ENCODE measurements at places on chromosomes 11 and 22.
A peak's percentile ranks its signal among the peaks of the same experiment; 100 is the strongest.

DNA sequence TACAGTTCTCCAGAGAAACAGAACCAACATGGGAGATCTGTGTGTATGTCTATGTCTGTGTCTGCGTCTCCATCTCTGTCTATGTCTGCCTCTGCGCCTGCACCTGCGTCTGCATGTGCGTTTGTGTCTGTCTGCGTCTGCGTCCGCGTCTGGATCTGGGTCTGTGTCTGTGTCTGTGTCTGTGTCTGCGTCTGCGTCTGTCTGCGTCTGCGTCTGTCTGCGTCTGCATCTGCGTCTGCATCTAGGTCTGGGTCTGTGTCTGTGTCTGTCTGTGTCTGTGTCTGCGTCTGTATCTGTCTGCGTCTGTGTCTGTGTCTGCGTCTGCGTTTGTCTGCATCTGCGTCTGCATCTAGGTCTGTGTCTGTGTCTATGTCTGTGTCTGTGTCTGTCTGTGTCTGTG, 88.4 kb upstream of the SLC22A12 start:
- no peak for DNase-seq

DNA sequence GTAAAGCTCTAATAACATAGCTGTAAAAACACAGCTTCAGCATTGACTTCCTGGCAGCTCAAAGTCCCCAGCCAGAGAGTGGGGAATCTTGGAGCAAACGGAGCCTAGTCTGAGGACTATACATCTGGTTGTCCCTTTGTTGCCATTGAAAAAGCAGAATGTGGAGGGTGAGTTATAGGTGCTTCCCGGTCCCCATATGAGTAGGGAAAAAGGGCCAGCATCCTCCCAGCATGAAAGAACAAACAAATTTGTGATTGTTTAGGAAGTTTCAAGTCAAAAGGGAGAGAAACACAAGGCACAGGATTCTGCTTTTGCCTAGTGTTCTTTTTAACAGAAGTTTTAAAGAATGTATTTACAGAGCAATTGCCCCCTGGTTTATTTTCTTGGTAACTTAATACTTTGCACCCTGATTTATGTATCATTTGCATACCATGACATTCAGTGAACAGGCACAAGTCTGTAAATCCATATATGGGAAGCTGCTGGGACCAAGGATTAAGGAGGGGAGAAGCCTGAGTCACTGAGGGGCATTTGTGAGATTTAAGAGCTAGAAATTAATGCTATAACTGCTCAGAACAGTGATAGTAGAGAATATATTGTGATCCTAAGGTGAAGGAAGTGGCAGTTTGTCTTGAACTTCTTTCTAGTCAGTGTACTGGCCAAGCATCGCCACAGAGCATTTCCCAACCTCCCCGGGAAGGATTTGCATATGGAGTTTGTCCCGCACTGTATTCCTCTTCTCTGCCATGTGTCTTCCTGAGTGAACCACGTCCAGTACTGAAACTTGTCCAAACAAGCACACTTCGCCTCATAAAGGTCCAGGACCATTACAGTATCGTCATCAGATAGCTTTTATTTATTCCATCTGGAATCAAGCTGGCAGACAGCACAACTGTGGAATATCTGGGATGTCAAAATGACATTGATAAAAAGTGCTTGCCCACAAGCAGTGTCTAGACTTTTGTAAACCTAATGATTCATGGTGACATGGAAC, 103.0 kb downstream of the DBX1 start:
- no peak for DNase-seq

- no peak for DNase-seq
Observed at GRCh38 chr11:35688023-35688422, 25.4 kb downstream of the TRIM44 start.

- no peak for DNase-seq
Observed at GRCh38 chr22:44263547-44263946, 49.2 kb downstream of the SHISAL1 start.

DNA sequence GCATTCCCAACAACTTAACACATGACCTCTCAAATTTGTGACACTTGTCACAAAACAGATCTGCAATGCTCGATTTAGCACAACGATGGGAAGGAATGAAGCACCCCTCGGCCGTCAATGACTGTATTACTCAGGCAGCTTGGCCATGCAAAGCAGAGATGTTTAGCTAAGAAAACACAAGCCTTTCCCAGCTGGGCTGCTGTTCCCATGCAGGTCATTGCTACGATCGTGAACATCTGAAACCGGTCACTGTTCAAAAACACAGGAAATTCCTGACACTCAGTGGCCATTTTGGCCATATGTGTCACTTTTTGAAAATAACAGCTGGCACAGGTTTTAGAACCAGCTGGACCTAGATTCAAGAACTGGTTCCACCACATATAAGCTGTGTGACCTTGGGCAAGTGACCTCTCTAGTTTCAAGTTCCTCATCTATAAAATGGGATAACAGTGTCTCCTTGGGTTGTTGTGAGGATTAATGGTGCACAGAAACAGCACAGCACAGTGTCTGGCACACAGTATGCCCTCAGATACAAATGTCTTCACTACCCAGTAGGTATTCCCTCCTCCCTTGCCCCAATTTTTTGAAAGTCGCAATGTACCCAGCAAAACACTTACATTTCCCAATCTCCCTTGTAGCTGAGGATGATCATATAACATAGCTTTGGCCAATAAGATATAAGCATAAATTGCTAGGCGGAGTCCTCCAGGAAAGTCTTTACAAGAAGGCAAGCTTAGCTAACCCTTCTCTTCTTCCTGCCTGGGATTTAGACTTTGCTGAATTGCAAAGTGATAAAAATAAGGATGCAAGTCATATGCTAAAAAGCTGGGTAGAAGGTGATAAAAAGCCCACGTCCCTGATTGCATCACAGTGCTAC, 93.1 kb downstream of the C11orf58 start:
- no peak for DNase-seq

DNA sequence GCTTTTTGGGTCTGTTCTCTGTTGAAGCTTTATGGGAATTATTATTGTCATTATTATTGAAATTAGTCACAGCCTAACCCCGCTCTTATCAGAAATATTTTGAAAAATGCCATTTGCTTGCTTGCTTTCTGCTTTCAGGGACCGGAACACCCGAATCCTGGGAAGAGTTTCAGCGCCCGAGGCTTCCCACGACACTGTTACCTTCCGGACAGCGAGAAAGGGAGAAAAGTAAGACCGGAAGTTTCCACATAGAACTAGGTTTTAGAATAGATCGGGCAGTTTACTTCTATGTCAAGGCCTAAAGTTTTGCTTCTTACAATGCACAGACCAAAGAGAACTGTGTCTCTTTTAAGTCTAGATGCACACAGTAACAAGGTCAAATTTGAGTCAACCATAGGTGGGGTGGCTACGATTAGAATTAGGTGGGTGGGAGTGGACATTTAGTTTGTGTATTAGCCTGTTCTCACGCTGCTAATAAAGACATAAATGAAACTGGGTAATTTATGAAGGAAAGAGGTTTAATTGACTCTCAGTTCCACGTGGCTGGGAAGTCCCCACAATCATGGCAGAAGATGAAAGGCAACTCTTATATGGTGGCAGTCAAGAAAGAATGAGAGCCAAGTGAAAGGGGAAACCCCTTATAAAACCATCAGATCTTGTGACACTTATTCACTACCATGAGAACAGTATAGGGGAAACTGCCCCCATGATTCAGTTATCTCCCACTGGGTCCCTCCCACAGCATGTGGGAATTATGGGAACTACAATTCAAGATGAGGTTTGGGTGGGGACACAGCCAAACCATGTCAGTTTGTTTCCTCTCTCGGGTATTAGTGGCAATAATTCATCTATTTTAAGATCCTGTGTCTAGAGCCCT, 12.9 kb downstream of the MPEG1 start:
- DNase-seq, result no peak

DNA sequence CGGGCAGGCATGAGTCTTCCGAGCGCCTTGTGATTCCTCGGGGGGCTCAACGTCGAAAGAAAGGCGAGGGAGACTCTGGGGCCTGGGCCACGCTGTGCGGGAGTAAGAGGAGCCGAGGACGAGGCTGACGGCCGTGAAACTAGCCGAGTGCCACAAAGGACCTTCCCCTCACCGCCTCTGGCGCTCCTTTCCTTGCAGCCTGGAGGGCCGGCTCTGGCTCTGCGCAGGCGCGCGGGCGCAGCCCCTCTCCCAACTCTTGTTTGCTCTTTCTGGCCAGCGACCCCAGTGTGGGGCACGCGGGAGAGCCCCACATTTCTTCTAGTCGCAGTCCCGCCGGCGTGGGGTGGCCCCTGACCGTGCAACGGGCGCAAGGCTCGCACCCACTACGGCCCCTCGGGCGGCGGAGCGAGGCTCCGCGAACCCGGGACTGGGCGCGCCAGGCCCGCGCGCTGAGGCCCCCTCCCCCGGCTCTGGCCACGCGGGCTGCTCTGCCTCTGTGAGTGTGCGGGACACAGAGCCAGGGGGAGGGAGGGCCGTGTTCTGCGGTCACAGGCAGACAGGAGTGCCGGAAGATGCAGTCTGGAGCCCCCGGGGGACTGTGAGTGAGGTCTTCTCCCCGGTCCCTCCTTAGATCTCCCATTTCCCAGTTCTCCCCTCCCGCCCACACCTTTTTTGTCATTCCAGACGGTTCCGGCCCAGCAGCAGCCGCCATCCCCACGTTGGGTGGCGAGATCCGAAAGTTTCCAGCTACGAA, 1.0 kb upstream of the TOB2 start:
- peak; percentile 46 for DNase-seq

DNA sequence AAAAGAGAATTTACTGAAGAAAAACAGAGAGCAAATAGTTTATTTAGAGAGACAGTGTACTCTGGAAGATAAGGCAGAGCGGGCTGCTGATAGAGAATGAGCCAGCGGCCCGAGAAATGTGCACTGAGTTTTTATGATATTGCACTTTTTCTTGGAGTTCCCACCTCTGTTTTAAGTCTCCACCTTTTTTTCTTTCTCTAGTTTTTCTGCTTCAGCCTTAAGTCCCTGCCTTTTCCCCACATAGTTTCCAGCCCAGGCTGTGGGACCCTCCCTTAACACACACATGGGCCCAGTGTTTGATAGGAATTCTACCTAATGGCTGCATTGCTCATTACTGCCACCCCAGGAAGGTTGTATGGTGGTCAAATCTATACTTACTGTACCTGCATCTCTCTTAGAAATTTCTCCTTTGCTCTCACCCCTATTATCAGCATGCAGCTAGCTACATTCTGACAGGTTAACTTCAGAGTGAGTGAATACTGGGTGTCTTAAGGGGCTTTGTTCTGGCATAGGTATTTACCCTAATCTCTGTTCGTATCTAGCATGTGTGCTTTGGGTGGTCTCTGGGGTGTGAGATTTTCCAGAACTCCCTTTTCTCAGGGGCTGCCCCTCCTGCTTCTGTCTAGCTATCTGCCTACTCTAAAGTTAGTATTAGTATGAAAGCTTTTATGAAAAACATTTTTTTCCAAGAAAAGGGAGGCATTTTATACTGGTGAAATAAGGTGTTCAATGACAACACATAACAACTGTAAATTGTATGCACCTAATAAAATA, 127.3 kb upstream of the TOP3B start:
- DNase-seq, result no peak

- DNase-seq, result no peak
Observed at GRCh38 chr11:133180201-133180600, 352.1 kb downstream of the OPCML start.

- DNase-seq, result no peak
Observed at GRCh38 chr11:66877588-66878385, 20.9 kb downstream of the LRFN4 start.

DNA sequence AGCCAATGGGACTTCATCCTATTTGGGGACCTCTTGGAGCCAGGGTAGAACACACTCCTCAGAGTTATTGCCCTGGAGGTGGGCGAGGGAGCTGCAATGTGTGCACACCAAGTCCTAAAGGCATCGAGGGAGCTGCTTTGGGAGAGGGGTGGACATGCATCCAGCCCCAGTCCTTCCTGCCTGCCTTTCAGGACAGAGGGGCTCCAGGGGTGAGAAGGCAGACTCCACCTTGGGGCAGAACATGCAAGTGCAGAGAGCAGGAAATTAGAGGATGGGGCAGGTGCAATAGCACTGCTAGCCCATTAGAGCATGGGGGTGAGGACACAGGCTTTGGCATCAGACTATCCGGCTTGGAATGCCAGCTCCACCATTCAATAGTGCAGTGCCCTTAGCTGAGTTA, 288.5 kb downstream of the OPCML start:
- DNase-seq, result no peak

DNA sequence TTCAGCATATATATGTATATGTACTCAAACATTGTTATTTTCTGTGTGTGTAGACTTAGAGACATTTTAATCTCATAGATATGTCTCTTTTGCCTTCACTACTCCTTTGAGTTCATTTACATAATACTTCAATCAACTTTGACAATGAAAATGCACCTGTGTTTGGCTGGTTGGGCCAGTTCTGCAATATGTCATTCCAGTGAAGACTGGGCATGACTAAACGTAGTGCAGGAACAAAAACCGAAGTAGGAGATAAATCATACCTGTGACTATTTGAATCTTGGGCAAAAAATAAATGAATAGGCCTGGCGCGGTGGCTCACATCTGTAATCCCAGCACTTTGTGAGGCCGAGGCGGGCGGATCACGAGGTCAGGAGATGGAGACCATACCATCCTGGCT, 640.0 kb upstream of the ANO3 start:
- DNase-seq, result no peak

DNA sequence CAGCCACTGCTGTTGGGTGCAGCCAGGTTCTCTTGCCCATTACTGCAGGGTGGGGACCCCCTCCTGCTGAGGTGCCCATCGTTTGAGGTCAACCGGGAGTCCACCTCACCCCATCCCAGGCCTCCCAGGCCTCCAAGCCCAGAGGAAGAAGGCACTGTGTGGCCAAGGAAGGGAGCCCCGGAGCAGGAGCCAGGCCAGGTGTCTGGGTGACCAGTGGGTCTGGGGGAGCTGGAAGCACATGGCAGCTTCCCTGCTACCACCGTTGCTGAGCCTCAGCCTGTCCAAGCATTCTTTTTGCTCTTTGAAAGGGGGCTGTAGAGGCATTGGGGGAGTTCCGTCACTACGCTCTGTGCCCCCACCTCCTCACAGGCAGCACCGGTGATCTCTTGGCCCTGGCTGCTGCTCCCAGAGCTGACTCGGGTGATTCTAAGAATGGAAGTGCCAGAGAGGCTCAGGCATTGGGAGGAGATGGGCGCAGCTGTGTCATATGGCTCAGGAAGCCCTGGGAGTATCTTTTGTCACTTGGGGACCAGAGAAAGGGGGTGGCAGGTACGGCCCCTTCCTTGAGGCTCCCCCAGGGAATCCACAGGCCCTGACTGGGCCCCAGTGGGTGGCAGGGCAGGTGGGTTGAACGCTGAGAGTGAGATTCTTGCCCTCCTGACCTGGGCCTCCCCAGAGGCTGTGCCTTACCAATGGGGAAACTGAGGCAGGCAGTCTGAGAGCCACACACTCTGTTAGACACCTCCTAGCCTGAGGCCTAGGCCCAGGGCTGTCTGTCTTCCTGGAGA, 1.9 kb downstream of the SEPTIN5 start:
- DNase-seq, result no peak

DNA sequence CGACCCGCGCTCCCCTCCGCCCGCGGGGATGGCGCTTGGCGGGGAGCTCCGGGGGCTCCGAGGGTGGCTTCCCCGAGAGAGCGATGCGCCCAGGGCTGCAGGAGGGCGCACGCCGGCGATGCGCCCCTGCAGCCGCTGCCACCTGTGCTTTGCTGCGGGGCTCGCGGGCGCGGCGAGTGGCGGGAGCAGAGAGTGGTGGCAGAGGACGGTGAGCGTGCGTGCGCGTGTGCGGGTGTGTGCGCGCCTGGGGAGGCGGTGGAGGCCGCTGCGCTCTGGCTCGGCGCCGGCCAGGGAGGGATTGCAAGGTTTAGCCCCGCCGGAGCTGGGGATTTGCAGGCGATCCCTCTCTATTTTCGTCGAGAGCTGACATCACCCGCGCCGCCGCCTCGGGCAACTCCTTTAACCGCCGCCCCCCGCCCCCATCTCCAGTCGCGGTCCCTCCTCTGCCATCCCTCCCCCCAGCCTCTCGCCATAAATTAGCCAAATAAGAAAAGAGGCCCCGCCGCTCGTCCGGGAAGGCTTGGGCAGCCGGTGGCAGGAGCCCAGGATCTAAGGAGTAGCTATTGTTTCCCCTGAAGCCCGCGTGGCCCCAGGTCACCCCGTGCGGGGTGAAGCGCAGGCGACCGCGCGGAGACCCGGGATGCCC, at the start of gene SLC1A2:
SLC1A2 (minus strand) TSS at position 375 of the 646 bp plus-strand sequence. CDS start 592 bp downstream, outside the sequence.
- no peak for DNase-seq

Measured in NCI-H1930 (cell line).